ENCODE measurements at places on chromosomes 7 and 10.

DNA sequence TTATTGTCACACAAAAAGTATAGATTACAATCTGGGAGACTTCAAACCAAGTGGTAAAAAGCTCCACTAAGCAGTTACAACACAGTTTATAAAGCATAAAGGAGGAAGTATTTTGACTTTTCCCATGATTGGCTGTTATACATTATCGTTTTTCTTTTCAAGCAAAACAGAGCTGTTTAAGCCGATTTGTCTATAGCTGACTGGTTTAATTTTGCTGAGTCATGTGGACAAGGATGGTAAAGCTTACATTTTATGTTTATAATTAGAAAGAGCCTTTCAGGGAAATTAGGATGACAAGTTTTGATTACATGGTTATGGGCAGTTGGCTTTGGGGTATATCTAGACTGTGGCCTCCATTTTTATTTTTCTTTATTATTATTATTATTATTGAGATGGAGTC, 152.5 kb upstream of the STK17A start:
- no peak for DNase-seq

GRCh38 chr10:106280896-106281460, 883.5 kb downstream of the SORCS1 start:
- no peak for DNase-seq

DNA sequence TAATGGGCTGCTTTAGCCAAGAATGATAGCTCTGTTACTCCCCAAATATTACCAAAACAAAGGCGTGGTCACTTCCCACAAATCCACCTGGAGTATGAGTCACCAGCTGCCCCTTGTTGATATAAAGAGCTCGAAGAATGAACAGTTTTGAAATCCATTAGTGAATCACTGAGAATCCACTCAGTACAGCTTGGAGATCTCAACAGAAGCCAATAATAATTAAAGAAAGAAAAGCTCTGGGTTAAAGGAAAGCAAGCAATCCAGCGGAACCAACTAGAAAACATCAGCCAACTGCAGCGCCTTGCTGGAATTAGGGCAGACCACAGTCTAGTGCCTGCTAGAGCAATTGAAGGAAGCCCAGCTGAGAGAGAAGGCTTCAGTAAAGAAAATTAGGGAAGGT, 576.0 kb upstream of the C7orf33 start:
- DNase-seq, result no peak

DNA sequence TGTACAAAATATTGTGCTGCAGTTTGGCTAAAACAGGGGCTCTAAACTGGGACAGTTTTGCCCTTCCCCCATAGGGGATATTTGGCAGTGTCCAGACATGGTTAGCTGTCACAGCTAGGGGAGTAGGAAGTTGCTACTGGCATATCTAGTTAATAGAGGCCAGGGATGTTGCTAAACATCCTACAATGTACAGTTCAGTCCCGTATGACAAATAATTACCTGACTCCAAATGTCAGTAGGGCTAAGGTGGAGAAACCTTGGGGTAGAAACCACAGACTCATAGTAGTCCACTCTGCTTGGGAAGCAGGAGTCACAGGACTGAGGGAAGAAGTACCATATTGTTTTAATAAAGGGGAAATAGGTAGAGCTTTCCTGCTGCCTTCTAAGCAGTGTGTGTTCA, 39.8 kb downstream of the WBP1L start:
- no peak for DNase-seq

DNA sequence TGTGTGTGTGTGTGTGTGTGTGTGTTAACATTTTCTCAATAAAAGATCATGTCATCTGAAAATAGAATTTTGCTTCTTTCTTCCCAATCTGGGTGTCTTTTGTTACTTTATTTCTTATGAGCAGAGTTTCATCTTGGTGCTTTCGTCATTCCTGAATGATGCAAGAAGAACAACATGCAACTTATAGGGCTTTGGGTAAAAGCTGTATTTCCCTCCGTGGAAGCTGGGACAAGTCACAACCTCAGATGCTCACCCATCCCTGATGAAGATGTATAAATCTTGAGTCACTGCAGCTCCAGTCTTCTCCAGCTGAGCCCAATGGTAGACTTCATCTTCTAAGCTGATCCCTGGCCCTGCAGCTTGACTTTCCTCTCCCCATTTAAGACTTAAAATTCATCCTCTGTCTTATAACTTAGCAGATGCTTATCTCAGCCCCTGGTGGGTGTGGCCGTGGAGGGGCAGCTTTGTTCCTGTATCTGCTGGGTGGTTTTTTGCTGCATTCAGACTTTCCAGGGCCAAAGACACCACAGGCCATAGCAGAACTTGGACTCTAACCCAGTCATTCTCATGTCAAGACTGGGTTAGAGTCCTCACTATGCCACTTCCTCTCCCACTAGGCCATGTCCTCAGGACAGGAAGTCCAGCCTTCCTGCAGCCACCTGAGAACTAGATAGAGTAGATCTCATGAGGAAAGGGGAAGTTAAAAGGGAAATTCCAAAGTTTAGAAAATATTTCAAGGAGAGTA, 356.4 kb downstream of the TNS3 start:
- no peak for DNase-seq

Data from GDM1 (cell line).